ENCODE measurements at places on chromosomes 5 and 9. TPM values are rescaled to one million over a fixed set of nuclear protein-coding genes. Genes with fewer than 3 reads are reported as not detected.

DNA sequence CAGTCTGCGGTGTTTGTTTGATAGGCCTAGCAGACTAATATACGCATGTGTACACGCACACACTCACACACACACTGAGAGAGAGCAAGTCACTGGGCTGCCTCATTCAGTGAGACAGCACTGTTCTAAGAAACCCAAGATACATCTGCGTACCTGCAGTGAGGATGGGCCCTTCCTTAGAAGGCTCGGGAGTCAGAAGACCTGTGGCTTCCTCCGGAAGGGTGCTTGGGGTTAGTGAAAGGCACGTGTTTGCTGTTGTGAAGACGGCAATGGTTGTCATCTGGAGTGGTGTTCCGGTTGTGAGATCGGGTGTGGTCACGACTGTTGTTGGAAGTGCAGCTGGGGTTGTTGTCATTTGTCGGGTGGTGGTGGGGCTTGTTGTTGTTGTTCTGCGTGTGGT lies 11.7 kb downstream of the TIMD4 start:
- DNase-seq, result no peak

- DNase-seq, result peak; percentile 57
Measured at GRCh38 chr5:170631466-170632195, 127.8 kb downstream of the KCNIP1 start.

- no peak for DNase-seq
Measured at GRCh38 chr9:34862836-34863235, 95.2 kb upstream of the PHF24 start.

- DNase-seq, result no peak
Measured at GRCh38 chr5:177269232-177269895, 34.2 kb downstream of the RAB24 start.

GRCh38 chr9:37645903-37646506 lies 4.7 kb upstream of the FRMPD1 start:
- DNase-seq, result no peak

GRCh38 chr9:78595200-78595945 lies 298.4 kb downstream of the PSAT1 start:
- DNase-seq, result no peak

GRCh38 chr5:134100283-134101091 lies 14.0 kb upstream of the TCF7 start:
- peak; percentile 33 for DNase-seq

GRCh38 chr9:129458663-129459546 lies 162.0 kb downstream of the C9orf50 start:
- no peak for DNase-seq

- DNase-seq, result no peak
Measured at GRCh38 chr9:15222313-15222712, 84.7 kb downstream of the TTC39B start.

- DNase-seq, result peak; percentile 81
Measured at GRCh38 chr5:96807075-96807654, 580 bp downstream of the ERAP1 start.

GRCh38 chr9:90515510-90515909 lies 127.1 kb downstream of the DIRAS2 start:
- no peak for DNase-seq

- no peak for DNase-seq
Measured at GRCh38 chr5:34597034-34598027, 58.8 kb upstream of the RAI14 start.

- DNase-seq, result no peak
Measured at GRCh38 chr9:89376286-89376685, 58.0 kb downstream of the SECISBP2 start.

DNA sequence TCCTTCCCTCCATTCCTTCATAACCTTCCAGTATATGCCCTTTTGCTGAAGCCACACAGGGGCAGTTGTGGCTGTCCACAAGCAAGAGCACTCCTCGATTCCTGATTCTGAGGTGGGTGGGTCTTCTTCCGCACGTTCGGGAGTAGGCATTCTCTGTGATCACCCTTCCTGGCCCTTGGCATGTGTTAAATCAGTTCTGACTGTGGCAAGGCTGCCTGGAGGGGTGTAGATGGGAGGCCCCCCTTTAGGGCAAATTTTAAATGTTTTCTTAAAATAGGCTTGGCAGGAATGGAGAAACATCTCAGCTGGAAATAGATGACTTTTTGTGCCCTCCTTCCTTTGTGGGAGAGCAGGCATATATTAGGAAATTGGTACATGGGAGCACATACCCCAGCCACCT lies 3.1 kb downstream of the AGXT2 start:
- DNase-seq, result no peak

GRCh38 chr9:16278326-16278999 lies 592.0 kb downstream of the BNC2 start:
- DNase-seq, result no peak

- DNase-seq, result no peak
Measured at GRCh38 chr5:137609127-137609526, 110.0 kb upstream of the SPOCK1 start.

DNA sequence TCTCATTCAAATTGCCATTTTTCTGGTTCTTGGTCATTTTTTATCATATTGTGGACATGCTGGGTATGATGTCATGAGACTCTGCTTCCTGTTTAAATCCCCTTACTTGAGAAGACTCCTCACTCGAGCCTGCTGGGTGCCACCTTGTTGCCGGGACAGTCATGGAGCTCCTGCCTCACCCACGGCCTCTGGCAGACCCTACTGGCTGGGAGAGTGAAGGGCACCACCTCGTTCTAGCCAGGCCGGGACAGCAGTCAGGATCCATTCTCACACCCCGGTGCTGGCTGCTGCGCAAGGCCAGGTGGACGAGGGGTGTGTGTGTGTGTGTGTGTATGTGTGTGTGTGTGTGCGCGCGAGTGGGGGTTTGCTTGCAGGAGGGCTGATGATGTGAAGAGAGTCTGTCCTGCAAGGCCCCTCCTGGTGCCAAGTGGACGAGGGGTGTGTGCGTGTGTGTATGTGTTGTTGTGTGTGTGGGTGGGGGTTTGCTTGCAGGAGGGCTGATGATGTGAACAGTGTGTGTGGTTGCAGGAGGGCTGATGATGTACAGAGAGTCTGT lies 4.4 kb downstream of the CEP72 start:
- peak; percentile 6 for DNase-seq

- DNase-seq, result no peak
Measured at GRCh38 chr9:100561256-100561655, 16.6 kb upstream of the CAVIN4 start.

SHISAL2B gene
- total RNA-seq, result not detected

CFAP157 gene
- not detected for total RNA-seq

SIT1 gene
- total RNA-seq, result not detected

FAM200C gene
- 3.8 TPM for total RNA-seq

PDE8B gene
- under 0.01 TPM for total RNA-seq

SPATA24 gene
- total RNA-seq, result 10.0 TPM

C9orf43 gene
- 0.23 TPM for total RNA-seq

Data from dermis blood vessel endothelial cell (primary cell).